ENCODE measurements at places on chromosomes 4 and X.

GRCh38 chr4:102781570-102781969, 20.8 kb upstream of the MANBA start:
- no peaks in the 10 kb centered on the region for H3K4me1 ChIP-seq
- H3K27me3 ChIP-seq, result no peaks in the 10 kb centered on the region
- no peak overlapping the region for H3K27ac ChIP-seq
- no peak for DNase-seq

GRCh38 chr4:17667253-17667652, 52.8 kb downstream of the MED28 start:
- no peak for DNase-seq
- no peak overlapping the region for H3K27ac ChIP-seq

DNA sequence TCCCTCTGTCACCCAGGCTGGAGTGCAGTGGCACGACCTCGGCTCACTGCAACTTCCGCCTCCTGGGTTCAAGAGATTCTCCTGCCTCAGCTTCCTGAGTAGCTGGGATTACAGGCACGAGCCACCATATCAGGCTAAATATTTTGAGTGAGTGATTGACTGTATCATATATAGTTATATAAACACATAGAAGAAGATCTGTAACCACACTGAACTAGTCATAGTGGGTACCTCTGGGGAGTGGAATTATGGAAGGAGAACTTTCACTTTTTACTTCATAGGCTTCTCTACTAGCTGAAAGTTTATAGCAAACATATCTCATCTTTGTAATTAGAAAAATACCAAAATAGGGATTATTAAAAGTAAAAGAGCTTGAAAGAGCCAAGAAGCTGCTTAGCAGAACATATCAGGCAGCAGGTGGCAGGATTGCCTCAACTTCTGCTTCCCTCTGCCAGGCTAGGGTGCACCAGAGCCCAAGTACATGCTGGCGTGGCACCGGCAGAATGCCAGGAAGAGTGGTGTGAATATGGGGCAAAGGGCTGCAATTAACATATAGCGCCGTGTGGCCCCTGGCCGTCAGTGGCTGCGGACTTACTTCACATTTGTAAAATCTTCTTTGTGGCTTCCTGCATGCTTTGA, 39.5 kb upstream of the CD40LG start:
- no peaks in the 10 kb centered on the region for H3K27me3 ChIP-seq
- no peaks in the 10 kb centered on the region for H3K36me3 ChIP-seq
- no peak overlapping the region for H3K27ac ChIP-seq
- DNase-seq, result peak; percentile 55
- no peaks in the 10 kb centered on the region for H3K4me1 ChIP-seq
- H3K4me3 ChIP-seq, result no peak overlapping the region

DNA sequence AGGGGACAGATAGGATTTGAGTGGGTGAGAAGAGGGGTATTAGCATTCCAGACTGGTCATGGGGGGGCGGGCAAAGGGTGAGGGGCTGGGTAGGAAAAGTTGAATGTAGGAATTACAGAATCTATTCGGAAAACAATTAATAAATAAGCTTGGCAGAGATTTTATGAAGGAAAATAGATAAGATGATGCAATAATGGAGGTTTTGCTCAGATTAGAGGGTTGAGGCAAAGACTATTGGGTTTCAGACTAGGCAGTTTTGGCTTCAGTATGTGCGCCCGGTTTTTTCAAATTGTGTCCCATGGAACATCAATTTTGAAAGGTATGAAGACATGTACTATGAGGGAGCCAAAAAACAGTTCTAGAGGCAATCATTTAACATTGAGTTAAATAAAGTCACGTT, 410.6 kb downstream of the SPRY1 start:
- no peak overlapping the region for H3K27ac ChIP-seq
- no peaks in the 10 kb centered on the region for H3K4me1 ChIP-seq
- no peak for DNase-seq
- H3K36me3 ChIP-seq, result no peaks in the 10 kb centered on the region
- H3K4me3 ChIP-seq, result no peak overlapping the region
- H3K27me3 ChIP-seq, result no peaks in the 10 kb centered on the region

GRCh38 chr4:54728368-54728767, 70.6 kb downstream of the KIT start:
- no peak overlapping the region for H3K4me3 ChIP-seq
- no peaks in the 10 kb centered on the region for H3K4me1 ChIP-seq
- H3K27me3 ChIP-seq, result no peaks in the 10 kb centered on the region
- DNase-seq, result no peak

GRCh38 chrX:4881277-4881676, 1167.8 kb upstream of the PRKX start:
- no peak overlapping the region for H3K27ac ChIP-seq
- H3K36me3 ChIP-seq, result no peaks in the 10 kb centered on the region
- no peak for DNase-seq
- H3K27me3 ChIP-seq, result no peaks in the 10 kb centered on the region
- no peak overlapping the region for H3K4me3 ChIP-seq

DNA sequence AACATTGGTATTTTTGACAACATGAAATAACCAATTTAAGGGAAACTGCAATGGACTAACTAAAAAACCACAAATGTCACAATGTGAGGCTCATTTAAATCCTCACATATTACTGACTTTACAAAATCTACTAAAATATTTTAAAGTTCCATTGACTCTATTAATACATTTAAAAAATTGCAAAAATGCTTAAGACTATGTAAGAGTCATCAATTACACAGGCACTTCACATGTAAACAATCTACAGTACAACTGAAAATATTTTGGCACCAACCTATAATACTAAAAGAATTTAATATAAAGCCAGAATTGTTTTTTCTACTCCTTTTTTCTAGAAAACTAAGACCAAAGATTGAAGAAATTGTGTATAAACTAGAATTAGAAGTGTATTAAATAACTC, 76.8 kb upstream of the RBMXL3 start:
- H3K4me1 ChIP-seq, result no peaks in the 10 kb centered on the region
- no peaks in the 10 kb centered on the region for H3K36me3 ChIP-seq
- no peaks in the 10 kb centered on the region for H3K27me3 ChIP-seq
- no peak overlapping the region for H3K4me3 ChIP-seq

DNA sequence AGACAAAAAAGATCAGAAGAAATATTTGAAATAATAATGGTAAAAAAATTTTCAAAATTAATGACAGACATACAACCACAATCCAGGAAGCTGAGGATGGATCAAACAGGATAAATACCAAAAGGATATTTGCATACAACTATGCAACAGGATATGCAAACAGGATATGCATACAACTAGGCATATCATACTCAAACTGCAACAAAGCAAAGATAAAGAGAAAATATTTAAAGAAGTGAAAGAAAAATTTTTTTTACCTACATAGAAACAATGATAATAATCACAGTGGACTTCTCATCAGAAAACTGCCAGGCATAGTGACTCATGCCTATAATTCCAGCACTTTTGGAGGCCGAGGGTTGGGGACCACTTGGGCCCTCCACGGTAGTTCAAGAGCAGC, 11.3 kb upstream of the DHX15 start:
- no peaks in the 10 kb centered on the region for H3K4me1 ChIP-seq
- no peaks in the 10 kb centered on the region for H3K27me3 ChIP-seq
- H3K27ac ChIP-seq, result no peak overlapping the region
- no peaks in the 10 kb centered on the region for H3K36me3 ChIP-seq

DNA sequence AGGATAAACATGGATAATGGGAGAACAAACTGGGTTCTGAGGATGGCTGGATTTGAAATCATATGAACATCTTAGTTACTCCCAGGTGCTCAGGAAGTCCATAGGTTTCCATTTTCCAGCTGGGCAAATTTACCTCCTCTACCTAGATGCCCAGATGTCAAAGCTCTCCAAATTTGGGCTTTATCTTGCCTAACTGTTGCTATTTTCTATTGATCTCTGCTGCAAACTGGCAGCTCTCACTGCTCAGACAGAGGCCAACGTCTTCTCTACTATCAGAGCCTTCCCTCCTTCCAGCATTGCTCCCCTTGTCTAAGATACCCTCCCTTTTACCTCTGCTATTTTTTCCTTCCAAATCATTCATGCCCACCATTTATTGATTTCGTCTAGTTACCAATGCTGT, 62.1 kb downstream of the LDB2 start:
- H3K27ac ChIP-seq, result no peak overlapping the region
- H3K27me3 ChIP-seq, result no peaks in the 10 kb centered on the region
- no peak overlapping the region for H3K4me3 ChIP-seq

DNA sequence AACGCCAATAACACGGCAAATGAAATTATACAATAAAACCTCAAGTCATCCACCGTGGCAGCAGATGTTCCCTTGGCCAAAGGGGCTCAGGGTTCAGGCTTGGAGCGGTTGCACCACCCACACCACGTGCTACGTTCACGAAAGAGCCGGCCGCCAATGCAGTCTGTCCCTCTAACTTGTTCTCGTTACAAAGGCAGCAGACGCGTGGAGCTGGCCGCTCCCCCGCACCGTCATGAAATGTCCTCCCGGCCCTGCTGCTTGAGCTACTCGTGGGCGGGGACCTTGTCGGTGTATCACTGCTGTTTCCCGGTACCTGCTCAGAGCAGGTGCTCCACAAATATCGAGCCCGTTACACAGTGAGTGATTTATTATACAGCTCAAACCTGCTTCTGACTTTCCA, 36.4 kb upstream of the MAN2B2 start:
- H3K36me3 ChIP-seq, result no peaks in the 10 kb centered on the region
- H3K27ac ChIP-seq, result no peak overlapping the region
- no peak for DNase-seq

GRCh38 chrX:132488819-132489577, at the start of gene MBNL3:
TSS of gene MBNL3 (minus strand) at chrX:132489038. CDS start at chrX:132439611, 49,427 bp downstream.
- H3K36me3 ChIP-seq, result no peaks in the 10 kb centered on the region
- DNase-seq, result peak; percentile 76
- peak within 1 kb of the TSS; percentile 94 for H3K27ac ChIP-seq
- no peaks in the 10 kb centered on the region for H3K27me3 ChIP-seq

GRCh38 chr4:30860978-30861377, 140.8 kb downstream of the PCDH7 start:
- H3K27me3 ChIP-seq, result no peaks in the 10 kb centered on the region
- no peak overlapping the region for H3K4me3 ChIP-seq
- no peak for DNase-seq
- H3K36me3 ChIP-seq, result no peaks in the 10 kb centered on the region
- no peaks in the 10 kb centered on the region for H3K4me1 ChIP-seq

DNA sequence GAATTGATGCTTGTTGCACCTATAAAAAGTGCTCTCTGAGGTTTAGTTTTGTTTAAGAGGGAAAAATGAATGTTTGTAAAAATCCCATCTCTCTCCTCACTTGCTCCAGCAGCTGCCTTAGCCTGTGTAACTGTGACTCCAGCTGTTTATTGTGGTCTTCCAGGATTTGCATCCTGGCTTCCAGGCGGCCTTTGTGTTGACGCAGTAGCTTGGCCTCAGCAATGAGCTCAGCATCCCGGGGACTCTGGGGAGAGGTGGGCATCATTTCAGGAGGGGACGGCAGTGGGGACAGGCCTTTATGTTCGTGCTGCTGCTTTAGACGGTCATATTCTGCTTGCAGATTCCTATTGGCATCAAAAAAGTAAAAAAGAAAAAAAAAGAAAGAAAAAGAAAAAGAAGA, 75.3 kb upstream of the FTHL17 start:
- H3K27me3 ChIP-seq, result no peaks in the 10 kb centered on the region
- H3K27ac ChIP-seq, result no peak overlapping the region
- no peak overlapping the region for H3K4me3 ChIP-seq
- H3K36me3 ChIP-seq, result no peaks in the 10 kb centered on the region
- H3K4me1 ChIP-seq, result no peaks in the 10 kb centered on the region

- no peaks in the 10 kb centered on the region for H3K27me3 ChIP-seq
- H3K27ac ChIP-seq, result peak overlapping the region; percentile 53
- peaks cover 22% of the 10 kb centered on the region for H3K4me1 ChIP-seq
- peak; percentile 33 for DNase-seq
- peak overlapping the region; percentile 75 for H3K4me3 ChIP-seq
Measured at GRCh38 chrX:15854080-15854655, 445 bp downstream of the AP1S2 start.
